Right lung (tissue), 10 donors: ENCODE measurements at places on chromosomes 11 and 22. TPM values are rescaled to one million over a fixed set of nuclear protein-coding genes. Genes with fewer than 3 reads are reported as not detected.

MOV10L1 gene
- polyA plus RNA-seq, result 3.2 TPM

CECR2 gene
- 13.5 TPM for polyA plus RNA-seq

NCAM1 gene
- polyA plus RNA-seq, result 39.0 TPM

OR4A16 gene
- polyA plus RNA-seq, result not detected

RASGRP2 gene
- polyA plus RNA-seq, result 10.6 TPM

SHANK2 gene
- 19.5 TPM for polyA plus RNA-seq

ST13 gene
- 626 TPM for polyA plus RNA-seq

BANF1 gene
- polyA plus RNA-seq, result 243 TPM

XRCC6 gene
- polyA plus RNA-seq, result 307 TPM

CBLIF gene
- polyA plus RNA-seq, result not detected

MYO18B gene
- polyA plus RNA-seq, result 0.14 TPM

CAVIN3 gene
- polyA plus RNA-seq, result 30.2 TPM

OR10A2 gene
- not detected for polyA plus RNA-seq

ZNF280B gene
- 4.2 TPM for polyA plus RNA-seq

DLG2 gene
- 11.1 TPM for polyA plus RNA-seq

TSGA10IP gene
- 0.60 TPM for polyA plus RNA-seq

HARBI1 gene
- 2.5 TPM for polyA plus RNA-seq

LMO1 gene
- 0.23 TPM for polyA plus RNA-seq

PPP6R2 gene
- polyA plus RNA-seq, result 54.7 TPM

ARHGEF17 gene
- 78.1 TPM for polyA plus RNA-seq

TYR gene
- polyA plus RNA-seq, result not detected

HEPHL1 gene
- 0.06 TPM for polyA plus RNA-seq

PAMR1 gene
- polyA plus RNA-seq, result 9.0 TPM

KCTD14 gene
- polyA plus RNA-seq, result 7.1 TPM

POU2AF2 gene
- not detected for polyA plus RNA-seq

SEPTIN5 gene
- 53.6 TPM for polyA plus RNA-seq

ANO5 gene
- 4.2 TPM for polyA plus RNA-seq

RFPL3 gene
- 0.22 TPM for polyA plus RNA-seq

HINFP gene
- 32.7 TPM for polyA plus RNA-seq

FAM227A gene
- 5.9 TPM for polyA plus RNA-seq

OR2AG1 gene
- polyA plus RNA-seq, result 0.04 TPM
